AG10803 (cell line): ENCODE measurements at places on chromosomes 13 and 19.
A peak's percentile ranks its signal among the peaks of the same experiment; 100 is the strongest.

DNA sequence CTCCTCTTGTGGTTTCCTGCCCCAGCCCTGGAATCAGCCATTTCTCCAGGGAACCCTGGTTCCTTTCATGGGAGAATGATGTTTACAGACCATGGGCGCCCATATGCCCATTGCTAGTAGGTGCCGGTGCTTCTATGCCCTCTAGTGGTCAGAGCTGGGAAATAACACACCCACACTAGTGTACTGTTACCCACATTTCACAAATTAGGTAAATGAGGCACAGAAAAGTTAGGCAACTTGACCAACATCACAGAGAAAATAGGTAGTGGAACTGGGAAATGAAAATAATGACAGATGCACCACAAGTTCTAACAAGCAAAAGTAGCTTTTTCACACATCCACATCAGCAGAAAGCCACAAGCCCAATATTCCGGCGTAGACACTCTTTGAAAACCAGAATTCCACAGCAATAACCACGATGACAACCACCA, 1.3 kb upstream of the CEACAM3 start:
- DNase-seq: peak; percentile 28

GRCh38 chr19:53520163-53520546, 17.8 kb upstream of the ZNF331 start:
- DNase-seq: no peak

GRCh38 chr13:109436055-109436622, 350.2 kb downstream of the IRS2 start:
- no peak for DNase-seq

GRCh38 chr13:51034906-51035305, 76.2 kb downstream of the C13orf42 start:
- DNase-seq: no peak

DNA sequence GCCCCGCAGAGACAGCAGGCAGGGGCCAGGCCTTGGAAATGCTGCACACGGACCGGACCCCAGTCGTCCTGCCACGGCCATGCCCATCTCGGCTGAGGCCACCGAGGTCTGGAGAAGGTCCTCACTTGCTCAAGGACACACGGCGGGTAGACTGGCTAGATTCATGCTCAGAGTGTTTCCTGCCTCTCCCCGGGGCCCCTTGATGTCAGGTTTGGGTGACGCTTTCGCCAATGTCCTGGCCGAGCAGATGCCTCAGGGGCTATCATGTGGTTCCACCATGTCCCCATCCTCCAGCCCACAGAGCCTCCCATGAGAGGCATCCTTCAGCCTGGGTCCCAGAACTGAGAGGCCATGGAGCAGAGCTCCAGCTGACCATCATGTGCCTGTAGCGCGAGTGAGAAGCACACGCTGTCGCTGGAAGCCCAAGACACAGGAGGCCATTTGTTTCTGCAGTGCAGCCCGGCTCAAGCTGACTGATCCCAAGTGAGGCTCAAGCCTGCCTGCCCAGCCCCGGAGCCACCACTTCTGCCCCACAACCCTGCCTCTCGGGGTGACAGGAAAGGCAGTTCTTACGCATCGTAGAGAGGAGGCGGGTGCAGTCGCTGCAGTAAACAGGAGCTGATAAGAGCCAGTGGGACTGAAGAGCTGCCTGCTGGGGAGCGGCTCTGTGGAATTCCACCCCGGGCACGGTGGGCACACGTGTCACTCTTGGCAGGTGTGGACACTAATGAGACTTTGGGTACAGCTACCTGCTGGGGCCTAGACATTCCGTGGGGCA, 53.9 kb upstream of the GAS6 start:
- no peak for DNase-seq

DNA sequence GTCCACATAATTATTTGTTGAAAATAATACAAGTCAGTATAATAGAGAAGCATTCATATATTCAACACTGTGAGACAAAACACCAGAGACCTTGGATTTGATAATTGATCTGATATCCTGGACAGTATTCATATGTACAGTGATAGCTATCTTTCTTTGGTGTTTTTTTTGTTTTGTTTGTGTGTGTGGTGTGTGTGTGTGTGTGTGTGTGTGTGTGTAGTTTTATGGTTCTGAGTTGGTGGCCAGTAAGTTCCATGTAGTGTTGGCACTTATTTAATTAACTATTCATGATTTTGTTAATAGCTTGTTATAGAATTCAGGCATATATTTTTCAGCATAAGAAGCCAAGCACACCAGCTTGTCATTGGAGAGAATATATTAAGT, 1.6 kb upstream of the ANGPTL6 start:
- no peak for DNase-seq

GRCh38 chr13:46605825-46606554, 53.0 kb downstream of the LRCH1 start:
- no peak for DNase-seq

GRCh38 chr13:49625392-49626079, 2.8 kb upstream of the ARL11 start:
- DNase-seq: no peak

DNA sequence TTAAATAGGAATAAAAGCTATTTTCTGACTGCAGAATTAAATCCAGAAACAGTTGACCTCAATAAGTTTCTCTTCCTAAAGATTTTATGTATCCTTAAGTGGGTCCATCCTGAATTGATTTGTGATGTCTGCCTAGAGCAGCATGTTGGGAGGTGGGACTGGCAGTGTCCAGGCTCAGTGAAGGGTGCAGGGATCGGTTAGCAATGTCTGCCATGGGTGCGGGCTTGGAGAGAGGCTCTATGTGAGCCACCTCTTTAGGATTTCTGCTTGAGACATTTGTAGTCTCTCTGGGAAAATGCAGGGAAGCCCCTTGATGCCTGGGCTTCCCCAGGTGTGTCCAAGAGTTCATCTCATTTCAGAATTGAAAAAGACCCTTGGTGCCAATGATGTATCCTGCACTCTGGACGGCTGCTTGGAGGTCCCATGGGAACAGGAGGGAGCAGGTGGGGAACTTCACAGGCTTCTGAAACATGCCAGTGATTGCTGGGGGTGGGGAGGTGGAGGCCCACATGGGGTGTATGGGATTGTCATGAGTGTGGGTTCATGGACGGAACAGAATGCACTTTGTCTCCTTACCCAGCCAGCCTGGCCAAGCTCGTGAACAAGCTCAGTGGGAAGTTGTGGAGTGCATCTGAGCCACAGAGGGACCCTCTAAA, 6.2 kb upstream of the COLGALT1 start:
- DNase-seq: no peak

GRCh38 chr13:89352384-89352783, 1681.2 kb downstream of the SLITRK5 start:
- DNase-seq: no peak

- DNase-seq: no peak
Observed at GRCh38 chr19:42324655-42325307, 654 bp upstream of the MEGF8 start.

DNA sequence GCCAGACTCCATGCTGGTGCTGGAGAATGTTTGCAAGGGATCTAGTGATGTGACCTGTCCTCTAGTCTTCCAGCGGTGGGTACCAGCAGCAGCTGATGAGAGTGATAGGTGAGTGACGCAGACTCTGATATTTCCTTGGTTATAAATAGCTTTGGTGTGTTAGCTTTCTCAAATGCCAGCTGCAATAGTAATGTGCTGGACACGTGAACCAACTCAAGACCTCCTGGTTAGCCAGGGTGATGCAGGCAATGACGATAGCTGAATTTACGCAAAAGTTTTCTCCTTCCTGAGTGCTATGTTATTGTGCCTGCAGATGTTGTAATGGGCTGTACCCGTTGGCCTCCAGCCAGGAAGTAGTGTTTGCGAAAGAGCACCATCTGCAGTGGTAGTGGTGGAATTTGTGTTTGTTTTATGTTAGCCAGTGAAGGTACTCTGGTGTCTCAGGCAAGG, 129.5 kb downstream of the CYSLTR2 start:
- peak; percentile 98 for DNase-seq

DNA sequence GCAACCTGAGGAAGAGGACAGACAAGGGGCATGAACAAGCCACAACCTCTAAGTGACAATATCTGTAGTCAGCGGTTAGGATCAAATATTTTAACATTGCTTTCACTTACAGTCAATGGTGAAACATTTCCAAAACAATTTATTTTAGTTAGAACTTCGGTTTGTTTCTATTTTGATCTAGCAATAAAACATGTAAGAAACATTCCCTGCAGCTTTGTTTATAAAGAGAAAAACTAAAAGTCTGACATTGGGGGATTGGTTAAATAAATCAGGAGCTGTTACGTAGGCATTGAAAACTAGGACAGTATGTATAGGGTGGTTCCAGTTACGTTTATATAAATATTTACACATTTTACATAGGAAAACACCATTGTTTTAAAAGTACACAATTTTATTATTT, 3.4 kb downstream of the URI1 start:
- no peak for DNase-seq

GRCh38 chr13:100515410-100515800, 73.2 kb downstream of the GGACT start:
- DNase-seq: no peak

DNA sequence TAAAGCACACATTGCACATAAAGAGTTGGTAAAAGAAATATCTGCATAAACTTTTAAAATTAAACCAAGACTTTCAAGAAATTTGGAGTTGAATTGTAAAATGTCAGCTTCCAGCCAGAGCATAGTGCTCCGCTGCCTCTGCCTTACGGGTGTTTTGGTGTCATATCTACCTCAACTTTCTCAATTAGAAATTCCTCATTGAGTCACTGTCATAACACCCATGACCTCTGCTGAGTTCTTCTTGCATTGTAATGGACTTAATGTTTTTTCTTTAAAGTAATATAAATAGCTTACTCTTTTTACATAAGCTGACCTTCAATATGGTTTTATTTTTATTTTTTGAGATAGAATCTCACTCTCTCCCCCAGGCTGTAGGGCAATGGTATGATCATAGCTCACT, 551.0 kb upstream of the NBEA start:
- peak; percentile 68 for DNase-seq

- DNase-seq: peak; percentile 93
Observed at GRCh38 chr19:44447916-44448674, at the start of gene ZNF229. Gene ZNF229 (minus strand): TSS chr19:44448472. CDS start chr19:44442847, 5,625 bp downstream.

DNA sequence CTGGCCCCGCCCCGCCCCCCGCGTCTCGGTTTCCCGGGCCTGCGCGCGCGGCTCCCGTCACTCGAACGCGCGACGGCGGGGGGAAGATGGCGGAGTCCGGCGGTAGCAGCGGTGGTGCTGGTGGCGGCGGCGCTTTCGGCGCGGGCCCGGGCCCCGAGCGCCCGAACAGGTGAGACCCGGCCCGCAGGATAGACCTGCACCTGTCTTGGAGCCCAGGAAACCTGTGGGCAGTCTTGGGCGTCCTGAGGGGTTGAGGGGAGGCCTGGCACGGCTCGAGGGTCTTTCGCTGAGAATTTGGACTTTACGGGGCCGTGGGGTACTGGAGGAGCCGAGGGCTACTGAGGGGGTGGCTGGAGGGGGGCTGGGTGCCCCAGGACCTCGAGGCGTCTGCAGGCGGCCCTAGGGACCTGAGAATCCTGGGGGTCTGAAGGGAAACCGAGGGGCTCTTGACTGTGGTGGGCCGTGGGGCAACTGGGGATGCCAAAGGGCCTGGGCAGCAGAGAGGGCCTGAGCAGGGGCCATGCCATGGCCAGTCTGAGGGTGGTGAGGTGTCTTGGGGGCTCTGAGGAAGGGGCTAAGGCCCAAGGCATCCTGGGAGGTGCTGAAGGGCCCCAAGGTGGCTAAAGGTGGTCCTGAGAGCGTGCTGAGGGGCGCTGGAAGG, at the start of gene KLHL26:
KLHL26 (plus strand) TSS at position 60 of the 661 bp plus-strand sequence; CDS start at position 87, 27 bp downstream.
- DNase-seq: no peak

DNA sequence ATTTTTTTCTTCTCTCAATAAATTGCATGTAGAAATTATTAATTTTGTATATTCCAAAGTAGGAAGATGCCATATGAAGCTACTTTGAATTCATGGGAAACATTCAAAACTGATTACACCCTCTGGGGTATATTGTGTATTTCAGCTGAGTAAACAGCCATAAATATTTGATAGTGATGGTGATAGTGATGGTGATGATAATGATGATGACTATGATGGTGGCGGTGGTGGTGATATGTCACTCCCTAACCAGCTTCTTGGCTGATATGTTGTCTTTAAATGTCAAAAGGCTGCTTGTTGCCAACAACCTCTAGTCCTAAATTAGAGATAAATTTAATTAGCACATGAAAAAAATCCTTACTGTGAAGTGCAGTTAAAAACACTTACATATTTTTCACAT, 102.0 kb downstream of the LRCH1 start:
- no peak for DNase-seq

DNA sequence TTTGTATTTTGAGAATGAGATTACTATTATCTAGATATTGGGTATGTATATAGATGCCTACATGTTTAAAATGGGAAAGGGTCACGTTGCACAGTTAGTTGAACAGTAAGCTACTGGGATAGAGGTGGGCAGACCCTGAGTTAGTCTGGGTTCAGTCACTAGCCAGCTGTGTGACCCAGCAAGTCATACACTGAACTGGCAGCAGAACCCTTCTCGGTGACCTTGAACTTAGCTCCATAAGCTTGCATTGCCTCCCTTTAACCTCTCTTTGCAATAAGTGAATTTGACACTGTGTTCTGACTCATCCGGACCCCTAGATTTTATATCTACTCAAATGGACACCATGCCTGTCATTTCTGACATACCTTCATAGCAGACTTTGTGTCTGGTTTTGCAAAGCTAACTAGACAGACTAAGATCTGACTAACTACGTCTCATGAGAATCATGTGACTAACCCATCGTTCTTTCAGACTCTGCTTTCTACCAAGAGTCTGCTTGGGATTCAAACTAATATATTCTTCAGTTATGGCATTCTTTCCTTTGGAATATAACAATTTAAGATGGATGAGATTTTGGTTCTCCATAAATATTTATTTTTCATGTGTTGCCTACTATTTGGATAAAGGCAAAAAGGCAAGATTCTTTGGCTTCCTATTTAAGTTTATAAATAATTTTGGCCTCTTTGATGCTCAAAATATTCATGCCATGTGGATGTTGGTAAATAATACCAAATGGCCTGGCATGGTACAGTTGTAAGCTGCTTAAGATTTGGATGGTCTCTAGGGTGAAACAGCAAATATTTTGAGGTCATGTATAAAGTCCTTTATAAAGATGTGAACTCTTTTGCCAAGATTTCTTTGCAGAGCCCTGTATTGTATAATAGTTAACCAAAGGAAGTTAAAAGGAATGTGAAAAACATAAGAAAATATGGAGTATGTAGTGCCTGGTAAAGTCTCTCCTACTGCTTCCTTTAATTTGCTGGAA, 159.3 kb downstream of the ITGBL1 start:
- peak; percentile 82 for DNase-seq

- peak; percentile 41 for DNase-seq
Observed at GRCh38 chr19:17205237-17206140, 9.7 kb upstream of the USE1 start.

DNA sequence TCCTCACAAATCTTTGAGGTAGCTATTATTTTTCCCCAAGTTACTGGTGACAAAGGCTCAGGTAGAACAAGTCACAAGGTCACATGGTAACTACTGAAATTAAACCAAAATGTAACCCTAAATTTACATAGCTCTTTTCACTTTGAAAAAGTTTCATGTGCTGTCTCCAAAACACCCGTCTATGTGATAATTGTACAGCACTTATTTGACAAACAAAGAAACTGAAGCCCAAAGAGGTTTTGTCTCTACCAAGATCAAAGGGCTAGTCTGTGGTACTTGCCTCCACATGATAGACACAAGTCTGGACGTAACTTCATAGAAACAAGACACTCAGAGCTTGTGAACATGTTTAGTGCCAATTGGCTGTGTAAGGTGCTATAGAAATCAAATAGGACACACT, 108.3 kb downstream of the SACS start:
- DNase-seq: no peak

- DNase-seq: no peak
Observed at GRCh38 chr19:17358395-17358794, 18.7 kb downstream of the PLVAP start.

- DNase-seq: peak; percentile 16
Observed at GRCh38 chr19:38734426-38735256, 9.6 kb downstream of the CAPN12 start.
